ENCODE measurements at places on chromosomes 3 and 15. TPM values are rescaled to one million over a fixed set of nuclear protein-coding genes. Genes with fewer than 3 reads are reported as not detected.

Gene LXN
- 20.5 TPM for total RNA-seq

Gene LHFPL4
- total RNA-seq, result not detected

Gene TIMMDC1
- 79.9 TPM for total RNA-seq

Gene IQCF5
- total RNA-seq, result not detected

Gene NR1I2
- not detected for total RNA-seq

Gene PCSK6
- 14.4 TPM for total RNA-seq

Gene SLC28A1
- total RNA-seq, result not detected

Gene ATP10A
- 3.2 TPM for total RNA-seq

Gene TRIM42
- not detected for total RNA-seq

Gene GOLGA8Q
- 1.2 TPM for total RNA-seq

Gene RGMA
- 7.2 TPM for total RNA-seq

Gene CFAP20DC
- not detected for total RNA-seq

Gene CGNL1
- total RNA-seq, result 29.8 TPM

Gene GP9
- total RNA-seq, result not detected

Gene SPESP1
- total RNA-seq, result 7.2 TPM

Gene GATA2
- 26.1 TPM for total RNA-seq

Gene FRMD4B
- total RNA-seq, result 30.6 TPM

Gene DLL4
- 9.8 TPM for total RNA-seq

Gene KBTBD12
- 4.4 TPM for total RNA-seq

Gene OIP5
- total RNA-seq, result not detected

Gene CHP1
- total RNA-seq, result 247 TPM

Gene FBXO40
- 81.6 TPM for total RNA-seq

Gene USF3
- 20.8 TPM for total RNA-seq

Gene OR5K2
- total RNA-seq, result not detected

Gene CIDEC
- total RNA-seq, result 1.3 TPM

Gene ISL2
- total RNA-seq, result not detected

Gene ZSCAN2
- 4.9 TPM for total RNA-seq

Gene PIERCE2
- total RNA-seq, result 1.6 TPM

Gene CD86
- total RNA-seq, result 1.9 TPM

Gene RLBP1
- total RNA-seq, result not detected

Gene CYP1A2
- not detected for total RNA-seq

Gene RBMS3
- total RNA-seq, result 27.3 TPM

Gene IGDCC3
- not detected for total RNA-seq

Gene USP19
- 58.7 TPM for total RNA-seq

Gene TMCO5A
- total RNA-seq, result not detected

Gene PRSS50
- 0.12 TPM for total RNA-seq

Gene TMEM87A
- total RNA-seq, result 25.4 TPM

Gene EAF2
- total RNA-seq, result 1.6 TPM

Gene HRG
- not detected for total RNA-seq

Gene TMEM266
- not detected for total RNA-seq

Gene LIPC
- total RNA-seq, result 0.52 TPM

Gene PIGZ
- total RNA-seq, result 5.4 TPM

Gene IL12A
- total RNA-seq, result 3.9 TPM

Gene SSUH2
- total RNA-seq, result 0.59 TPM

Gene SST
- not detected for total RNA-seq

Gene SAMD7
- not detected for total RNA-seq

Gene C3orf22
- total RNA-seq, result not detected

Gene SEMA3F
- 6.3 TPM for total RNA-seq

Gene P2RY14
- total RNA-seq, result 1.3 TPM

Gene GPR15
- not detected for total RNA-seq
